Stimulated activated CD8-positive, alpha-beta memory T cell treated with anti-CD3 and anti-CD28 coated beads, Interleukin-7, amount 100 ng/mL, for 4 hours (primary cell): ENCODE measurements at places on chromosomes 12 and 14.
A peak's percentile ranks its signal among the peaks of the same experiment; 100 is the strongest.

GRCh38 chr14:70188322-70188658 lies 461 bp downstream of the SLC8A3 start:
- no peak for DNase-seq

DNA sequence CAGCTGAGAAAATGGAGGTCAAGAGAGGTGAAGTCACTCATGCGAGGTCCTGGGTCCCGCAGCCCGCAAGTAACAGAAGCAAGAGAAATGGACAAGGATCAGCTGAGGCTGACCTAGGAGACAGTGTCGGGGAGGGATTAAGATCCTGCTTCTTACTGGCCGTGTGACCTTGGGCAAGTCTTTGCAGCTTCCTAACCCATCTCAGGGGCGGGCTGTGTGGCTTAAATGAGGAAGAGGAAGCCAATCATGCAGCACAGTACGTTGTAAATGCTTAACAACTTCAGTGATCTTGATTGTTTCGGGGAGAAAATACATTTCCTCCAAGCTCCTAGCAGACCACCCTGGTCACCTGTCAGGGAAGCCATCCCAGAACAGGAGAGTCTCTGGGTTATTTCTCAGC lies 7.1 kb upstream of the PGF start:
- no peak for DNase-seq

GRCh38 chr14:105476097-105476830 lies 1.6 kb downstream of the CRIP2 start:
- no peak for DNase-seq

DNA sequence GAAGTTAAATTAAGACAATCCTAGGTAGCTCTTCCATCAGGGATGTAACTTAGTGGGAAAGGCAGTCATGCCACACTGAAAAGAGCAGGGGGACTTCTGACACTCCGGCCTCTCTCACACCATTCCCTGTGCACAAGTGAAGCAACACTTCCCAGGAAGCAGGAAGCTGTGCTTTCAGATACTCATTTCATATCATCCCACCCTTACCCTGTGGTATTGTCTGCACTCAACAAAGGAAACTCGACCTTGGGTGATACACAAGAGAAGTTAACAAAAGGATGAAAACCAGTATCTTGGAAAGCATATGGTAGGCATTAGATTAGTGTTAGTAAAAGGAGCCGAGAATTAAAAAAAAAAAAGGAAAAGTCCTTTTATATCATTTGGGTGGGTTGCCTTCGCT lies 61.3 kb upstream of the MDM1 start:
- no peak for DNase-seq

- DNase-seq, result no peak
These were observed 50.3 kb upstream of the ANP32D start for GRCh38 chr12:48422060-48422459.

DNA sequence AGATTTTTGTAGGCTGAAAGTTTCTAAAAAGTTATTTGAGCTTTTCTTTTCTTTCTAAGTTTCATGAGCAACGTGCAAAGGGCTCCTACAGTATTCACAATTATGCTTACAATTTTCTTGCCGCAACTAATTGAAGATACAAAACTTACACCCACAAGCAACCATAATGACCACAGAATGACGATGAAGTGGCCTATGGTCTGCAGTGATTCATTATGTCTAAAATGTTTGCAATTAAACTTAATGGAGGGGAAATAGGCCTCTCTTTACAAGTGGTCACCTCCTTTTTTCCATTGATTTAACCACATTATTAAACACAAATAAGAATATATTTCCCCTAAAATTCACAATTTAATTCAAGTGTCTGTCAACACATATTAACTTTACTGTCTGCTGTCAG lies 732.6 kb upstream of the FLRT2 start:
- DNase-seq, result no peak

- DNase-seq, result no peak
These were observed 70.0 kb downstream of the PPP2R5E start for GRCh38 chr14:63472986-63473788.

GRCh38 chr14:68707482-68707881 lies 85.4 kb downstream of the ZFP36L1 start:
- DNase-seq, result no peak

GRCh38 chr12:56954958-56955355 lies 2.5 kb downstream of the RDH16 start:
- no peak for DNase-seq

- DNase-seq, result no peak
These were observed 609.0 kb downstream of the KCNH5 start for GRCh38 chr14:62436261-62436660.

DNA sequence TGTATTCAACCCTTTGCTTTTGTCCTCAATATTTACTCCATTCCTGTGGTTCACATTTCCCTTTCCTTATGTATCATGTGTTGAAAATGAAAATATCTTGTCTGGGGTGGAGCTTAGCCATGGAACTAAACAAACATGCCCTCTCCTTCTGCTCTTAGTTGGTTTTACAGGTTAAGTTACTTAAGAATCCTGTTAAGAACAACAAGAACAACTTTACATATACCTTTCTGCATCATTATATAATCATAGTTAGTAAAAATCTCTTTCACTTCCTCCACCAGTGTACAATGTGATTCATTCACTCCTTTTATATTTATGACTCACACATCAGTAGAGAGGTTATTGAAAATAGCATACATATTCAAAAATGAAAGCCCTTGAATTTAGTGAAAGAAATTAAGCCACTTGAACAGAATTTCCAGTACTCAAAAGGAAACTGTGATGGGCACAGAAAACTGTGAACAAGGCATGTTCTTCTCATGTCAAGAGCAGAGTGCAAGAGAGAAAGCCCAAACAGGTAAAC lies 307.7 kb downstream of the CCDC91 start:
- no peak for DNase-seq

- no peak for DNase-seq
These were observed 30.4 kb downstream of the CAND1 start for GRCh38 chr12:67299526-67299925.

GRCh38 chr14:101843665-101844064 lies 82.2 kb downstream of the PPP2R5C start:
- DNase-seq, result peak; percentile 26

DNA sequence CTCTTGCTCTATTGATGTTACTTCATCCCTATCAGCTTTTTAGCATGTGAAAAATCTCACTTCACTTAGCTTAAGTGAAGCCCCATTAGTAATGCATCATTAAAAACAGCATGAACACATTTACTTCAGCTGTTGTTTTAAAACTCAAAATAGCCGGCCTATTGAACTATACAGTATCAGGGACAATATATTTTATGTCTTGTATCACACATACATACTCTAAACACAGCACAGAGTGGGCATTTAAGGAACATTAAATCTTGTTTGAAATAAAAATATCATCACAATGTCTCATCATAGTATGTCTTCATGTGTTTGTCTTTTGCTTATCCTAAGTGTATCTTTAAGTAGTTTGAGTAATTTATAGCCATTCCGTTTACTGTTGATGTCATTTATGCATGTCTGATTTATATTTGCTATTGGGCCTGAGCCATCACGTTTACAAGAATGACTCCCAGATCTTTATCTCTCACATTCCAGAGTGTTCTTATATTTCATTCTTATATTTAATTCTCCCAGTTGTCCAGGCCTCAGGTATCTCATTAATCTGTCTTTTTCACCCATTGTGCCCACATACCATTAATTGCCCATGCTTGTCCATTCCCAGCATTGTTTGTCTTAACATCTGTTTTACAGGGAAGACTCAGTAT lies 57.5 kb downstream of the ARHGAP5 start:
- DNase-seq, result no peak

GRCh38 chr14:28767853-28768741 lies 1.5 kb downstream of the FOXG1 start:
- DNase-seq, result no peak

DNA sequence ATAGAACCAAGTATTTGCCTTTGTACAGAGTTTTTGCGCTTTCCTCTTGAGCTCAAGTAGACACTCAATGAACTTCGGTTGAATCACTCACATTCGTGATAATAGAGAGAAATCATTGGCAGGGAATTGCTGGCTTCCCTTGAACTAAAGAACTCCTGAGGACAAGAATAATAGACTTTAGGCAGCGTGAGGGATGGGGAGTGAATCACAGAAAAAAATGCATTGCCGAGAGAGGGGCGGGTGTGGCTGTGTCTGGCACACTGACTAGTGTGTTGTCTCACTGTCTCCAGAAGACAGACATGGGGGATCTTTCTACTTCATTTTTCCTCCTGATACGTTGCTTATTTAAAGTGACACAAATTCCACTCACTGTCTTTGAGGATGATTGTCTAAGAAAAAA lies 805.2 kb downstream of the BCL11B start:
- no peak for DNase-seq

- DNase-seq, result no peak
These were observed 37.1 kb upstream of the SNX6 start for GRCh38 chr14:34667007-34667406.
